Colonic mucosa (tissue), 4 donors: ENCODE measurements at places on chromosomes 1 and 21. TPM values are rescaled to one million over a fixed set of nuclear protein-coding genes. Genes with fewer than 3 reads are reported as not detected.

Gene SPRR4
- total RNA-seq: not detected

Gene CFAP298
- total RNA-seq: 27.5 TPM

Gene PSMB2
- total RNA-seq: 73.9 TPM

Gene TMEM61
- total RNA-seq: 11.0 TPM

Gene FBLIM1
- total RNA-seq: 167 TPM

Gene C1orf210
- 67.4 TPM for total RNA-seq

Gene CD1B
- total RNA-seq: not detected

DNA sequence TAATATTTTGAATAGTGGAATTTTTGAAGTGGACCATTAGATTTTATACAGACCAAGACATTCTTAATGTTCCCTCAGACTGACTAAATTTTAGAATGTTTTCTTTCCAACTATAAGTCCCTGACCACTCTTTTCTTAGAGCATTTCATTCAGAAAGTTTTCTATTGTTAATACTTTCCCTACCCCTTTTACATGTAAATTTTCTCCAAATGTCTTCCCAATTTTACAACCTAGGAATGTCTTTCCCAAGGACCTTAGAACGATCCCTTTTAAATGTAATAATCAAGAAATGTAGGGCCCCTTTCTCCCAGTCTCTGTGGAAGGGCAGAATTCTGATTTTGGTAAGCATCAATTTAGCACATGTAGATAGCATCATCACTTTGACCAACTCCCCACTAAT is 730.0 kb upstream of the B3GALT2 start:
- no peaks in the 10 kb centered on the region for H3K27me3 ChIP-seq
- H3K36me3 ChIP-seq: no peaks in the 10 kb centered on the region
- no peak for DNase-seq

GRCh38 chr1:234327577-234328164 is 45.6 kb upstream of the COA6 start:
- no peaks in the 10 kb centered on the region for H3K4me1 ChIP-seq
- DNase-seq: no peak
- H3K27me3 ChIP-seq: no peaks in the 10 kb centered on the region

- peak overlapping the region; percentile 93 for H3K27ac ChIP-seq
- peaks cover 8% of the 10 kb centered on the region for H3K4me1 ChIP-seq
- H3K27me3 ChIP-seq: no peaks in the 10 kb centered on the region
- H3K4me3 ChIP-seq: peak overlapping the region; percentile 73
- no peak for DNase-seq
These were observed 564 bp downstream of the DISP1 start for GRCh38 chr1:222815440-222815765.

- no peak overlapping the region for H3K4me3 ChIP-seq
- H3K27ac ChIP-seq: no peak overlapping the region
- H3K27me3 ChIP-seq: no peaks in the 10 kb centered on the region
- no peak for DNase-seq
- H3K4me1 ChIP-seq: no peaks in the 10 kb centered on the region
- no peaks in the 10 kb centered on the region for H3K36me3 ChIP-seq
These were observed 244.4 kb downstream of the ZNF648 start for GRCh38 chr1:181817091-181817490.

DNA sequence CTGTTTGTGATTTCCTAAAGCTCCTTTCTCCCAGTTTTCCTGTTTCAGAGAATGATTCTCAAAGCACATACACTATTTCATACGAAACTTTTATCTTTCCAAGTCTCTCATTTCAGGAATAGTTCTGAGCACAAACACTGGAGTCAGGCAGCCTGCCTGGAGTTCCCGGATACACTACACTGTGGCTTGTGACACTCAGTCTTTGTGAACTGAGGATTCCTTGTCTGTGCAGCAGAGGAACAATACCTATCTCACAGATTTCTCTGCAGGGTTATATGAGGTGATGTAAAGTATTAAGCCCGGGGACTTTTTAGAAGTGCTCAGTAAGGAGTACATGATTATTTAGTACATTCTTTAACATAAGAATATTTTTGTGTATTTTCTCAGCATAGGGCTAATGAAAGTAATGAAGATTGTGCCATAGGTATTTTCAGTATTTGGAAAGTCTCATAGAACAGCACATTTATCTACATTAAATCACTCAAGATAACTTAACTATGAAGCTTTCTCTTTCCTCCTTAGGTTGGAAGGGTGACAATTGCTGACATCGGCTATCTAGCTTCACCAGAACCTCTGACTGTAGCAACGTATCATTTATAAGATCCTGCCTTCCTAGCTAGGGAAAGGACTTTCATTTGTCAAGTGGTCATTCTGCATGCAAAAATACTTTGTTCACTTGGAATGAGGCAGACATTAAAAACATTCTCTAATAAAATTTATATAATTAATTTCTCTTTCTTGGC is 12.9 kb downstream of the GBP2 start:
- no peak overlapping the region for H3K4me3 ChIP-seq
- no peaks in the 10 kb centered on the region for H3K27me3 ChIP-seq
- H3K27ac ChIP-seq: no peak overlapping the region

DNA sequence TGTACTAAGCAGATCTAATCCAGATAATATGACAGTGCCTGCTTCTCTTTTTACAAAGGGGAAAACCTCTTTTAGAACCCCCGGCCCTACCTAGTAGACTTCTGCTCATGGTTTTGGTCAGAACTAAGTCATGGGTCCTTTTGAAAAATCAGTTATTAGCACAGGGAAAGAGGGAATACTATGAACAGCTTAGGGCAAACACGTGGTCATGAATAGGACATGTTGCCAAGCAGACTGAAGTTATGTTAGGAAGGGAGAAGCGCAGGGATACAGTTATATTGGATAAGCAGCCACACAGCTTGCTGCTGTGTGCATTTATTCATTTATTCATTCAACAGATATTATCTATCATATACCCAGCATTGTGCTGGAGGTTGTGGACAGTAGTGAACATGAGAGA is 25.3 kb upstream of the IGSF3 start:
- H3K27me3 ChIP-seq: no peaks in the 10 kb centered on the region
- H3K27ac ChIP-seq: no peak overlapping the region
- H3K4me1 ChIP-seq: no peaks in the 10 kb centered on the region
- H3K4me3 ChIP-seq: no peak overlapping the region
- no peaks in the 10 kb centered on the region for H3K36me3 ChIP-seq

GRCh38 chr1:54581621-54582035 is 33.6 kb downstream of the ACOT11 start:
- peaks cover 3% of the 10 kb centered on the region for H3K4me1 ChIP-seq
- no peaks in the 10 kb centered on the region for H3K27me3 ChIP-seq
- H3K4me3 ChIP-seq: no peak overlapping the region
- no peaks in the 10 kb centered on the region for H3K36me3 ChIP-seq
- no peak overlapping the region for H3K27ac ChIP-seq
- DNase-seq: peak; percentile 85

DNA sequence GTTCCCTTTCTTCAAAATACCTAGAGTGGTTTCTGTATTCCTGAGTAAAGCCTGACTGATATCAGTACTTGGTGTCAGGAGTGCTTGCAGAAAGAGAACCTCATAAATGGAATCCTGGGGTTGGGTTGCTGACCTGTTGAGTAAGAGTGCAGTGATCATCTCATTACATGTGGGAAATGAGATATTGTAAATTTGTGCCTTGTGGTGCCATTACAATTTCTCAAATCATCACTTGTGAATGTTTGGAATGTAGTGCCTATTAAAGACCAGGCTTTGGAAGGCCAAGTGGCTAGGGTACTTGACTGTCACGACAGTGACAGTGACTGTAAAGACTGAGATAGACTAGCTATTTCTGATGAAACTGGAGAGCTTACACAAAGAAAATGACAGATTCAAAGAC is 176.7 kb upstream of the CTTNBP2NL start:
- no peak overlapping the region for H3K27ac ChIP-seq
- H3K4me3 ChIP-seq: no peak overlapping the region
- no peaks in the 10 kb centered on the region for H3K4me1 ChIP-seq
- H3K27me3 ChIP-seq: no peaks in the 10 kb centered on the region
- DNase-seq: no peak
- H3K36me3 ChIP-seq: no peaks in the 10 kb centered on the region

GRCh38 chr1:170290276-170290675 is 144.5 kb downstream of the NTMT2 start:
- no peak overlapping the region for H3K4me3 ChIP-seq
- no peaks in the 10 kb centered on the region for H3K27me3 ChIP-seq
- DNase-seq: no peak
- no peaks in the 10 kb centered on the region for H3K4me1 ChIP-seq

GRCh38 chr1:94806441-94806871 is 13.7 kb upstream of the SLC44A3 start:
- H3K4me3 ChIP-seq: no peak overlapping the region
- DNase-seq: no peak
- H3K36me3 ChIP-seq: no peaks in the 10 kb centered on the region
- H3K27ac ChIP-seq: no peak overlapping the region

- no peaks in the 10 kb centered on the region for H3K4me1 ChIP-seq
- no peaks in the 10 kb centered on the region for H3K27me3 ChIP-seq
- no peak overlapping the region for H3K4me3 ChIP-seq
- no peak overlapping the region for H3K27ac ChIP-seq
These were observed 645.0 kb downstream of the PTPRC start for GRCh38 chr1:199283794-199284193.

DNA sequence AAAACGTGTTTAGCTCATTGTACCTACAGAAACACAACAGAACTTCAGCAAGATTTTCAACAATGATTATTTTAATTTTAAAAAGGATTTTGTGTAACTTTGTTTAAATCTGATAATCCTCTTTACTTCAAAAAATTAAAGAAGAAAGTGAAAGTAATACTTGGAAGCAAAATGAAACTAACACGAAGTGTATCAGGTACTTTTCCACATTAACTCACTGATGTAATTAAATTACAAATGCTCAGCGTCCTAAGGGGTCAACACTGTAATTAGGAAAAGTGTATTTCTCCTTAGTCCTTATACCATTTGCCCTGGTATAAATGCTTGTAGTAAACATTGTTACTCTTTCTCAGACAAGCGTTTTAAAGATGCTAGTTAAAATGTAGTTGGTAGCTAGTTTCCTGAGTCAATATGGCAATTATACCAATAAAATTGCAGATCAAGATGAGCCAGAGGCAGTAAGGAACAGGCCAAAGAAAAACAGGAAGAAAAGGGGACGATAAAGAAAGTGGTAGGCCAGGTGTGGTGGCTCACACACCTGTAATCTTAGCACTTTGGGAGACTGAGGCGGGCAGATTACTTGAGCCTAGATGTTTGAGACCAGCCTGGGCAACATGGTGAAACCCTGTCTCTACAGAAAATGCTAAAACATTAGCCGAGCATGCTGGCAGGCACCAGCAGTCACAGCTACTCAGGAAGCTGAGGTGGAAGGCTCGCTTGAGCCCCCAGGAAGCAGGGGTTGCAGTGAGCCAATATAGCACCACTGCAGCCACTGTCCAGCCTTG is 553.0 kb downstream of the SMYD3 start:
- no peaks in the 10 kb centered on the region for H3K27me3 ChIP-seq
- H3K27ac ChIP-seq: peak overlapping the region; percentile 34
- H3K4me1 ChIP-seq: no peaks in the 10 kb centered on the region
- no peak for DNase-seq

DNA sequence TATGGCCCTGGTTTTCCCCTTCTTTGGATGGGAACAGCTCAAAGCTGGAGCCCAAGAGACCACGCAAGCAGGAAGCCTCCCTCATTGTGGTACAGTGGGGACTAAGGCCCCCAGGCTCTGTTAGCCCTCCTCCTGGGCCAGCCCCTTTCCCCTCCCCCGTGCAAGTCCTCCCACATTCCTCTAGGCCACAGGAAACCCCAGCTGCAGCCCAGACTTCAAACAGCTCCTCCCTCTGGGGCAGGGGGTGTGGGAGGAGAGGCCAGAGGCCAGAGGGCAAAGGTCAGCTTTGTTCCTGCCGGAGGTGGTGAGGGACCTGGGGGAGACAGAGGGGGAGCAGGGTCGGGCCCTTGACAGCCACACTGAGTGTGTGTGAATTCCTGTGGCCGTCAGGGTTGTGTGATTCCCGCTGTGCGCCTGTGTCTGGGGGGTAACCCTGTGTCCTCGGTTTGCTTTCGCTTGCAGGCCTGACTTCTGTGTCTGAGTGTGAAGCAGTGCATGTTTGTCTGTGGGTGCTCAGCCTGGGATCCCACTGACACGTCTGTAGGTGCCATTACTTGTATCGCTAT is 3.4 kb upstream of the AHDC1 start:
- no peaks in the 10 kb centered on the region for H3K36me3 ChIP-seq
- H3K4me3 ChIP-seq: no peak overlapping the region
- no peaks in the 10 kb centered on the region for H3K27me3 ChIP-seq
- no peak overlapping the region for H3K27ac ChIP-seq
- DNase-seq: no peak

DNA sequence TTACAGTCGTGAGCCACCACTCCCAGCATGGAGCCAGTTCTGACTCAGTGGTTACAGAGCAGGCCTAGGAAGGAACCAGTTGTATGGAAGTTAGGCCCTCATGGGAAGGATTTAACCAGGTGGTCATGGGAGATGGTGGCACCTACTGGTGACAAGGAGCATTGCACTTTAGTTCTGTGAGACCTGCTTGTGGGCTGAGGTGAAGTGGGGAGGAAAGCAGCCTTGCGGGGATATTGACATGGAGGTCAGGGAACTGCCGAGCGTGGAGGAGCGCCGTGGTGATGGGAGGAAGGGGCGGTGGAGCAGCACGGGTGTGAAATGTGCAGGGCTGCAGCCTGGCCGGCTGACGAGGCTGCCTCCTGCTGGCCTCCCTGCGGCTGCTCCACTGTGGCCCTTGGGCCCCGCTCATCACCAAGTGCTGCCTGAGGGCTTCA is 100.4 kb downstream of the GALNT2 start:
- H3K36me3 ChIP-seq: no peaks in the 10 kb centered on the region
- H3K27ac ChIP-seq: no peak overlapping the region
- H3K27me3 ChIP-seq: no peaks in the 10 kb centered on the region
- no peak overlapping the region for H3K4me3 ChIP-seq
- no peaks in the 10 kb centered on the region for H3K4me1 ChIP-seq

DNA sequence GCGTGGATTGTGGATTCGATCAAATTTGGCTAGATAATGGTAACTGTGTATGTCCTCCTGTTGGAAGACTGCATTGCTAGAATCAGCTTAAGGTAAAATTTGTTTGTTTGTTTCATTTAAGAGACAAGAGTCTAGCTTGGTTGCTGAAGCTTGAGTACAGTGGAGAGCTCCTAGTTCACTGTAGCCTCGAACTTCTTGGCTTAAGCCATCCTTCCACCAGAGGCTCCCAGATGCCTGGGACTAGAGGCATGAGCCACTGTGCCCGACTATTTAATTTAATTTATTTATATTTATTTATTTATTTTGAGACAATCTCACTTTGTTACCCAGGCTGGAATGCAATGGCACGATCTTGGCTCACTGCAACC is 1.5 kb downstream of the PHACTR4 start:
- H3K27ac ChIP-seq: no peak overlapping the region
- H3K4me3 ChIP-seq: peak overlapping the region; percentile 88
- no peaks in the 10 kb centered on the region for H3K36me3 ChIP-seq
- no peaks in the 10 kb centered on the region for H3K27me3 ChIP-seq

DNA sequence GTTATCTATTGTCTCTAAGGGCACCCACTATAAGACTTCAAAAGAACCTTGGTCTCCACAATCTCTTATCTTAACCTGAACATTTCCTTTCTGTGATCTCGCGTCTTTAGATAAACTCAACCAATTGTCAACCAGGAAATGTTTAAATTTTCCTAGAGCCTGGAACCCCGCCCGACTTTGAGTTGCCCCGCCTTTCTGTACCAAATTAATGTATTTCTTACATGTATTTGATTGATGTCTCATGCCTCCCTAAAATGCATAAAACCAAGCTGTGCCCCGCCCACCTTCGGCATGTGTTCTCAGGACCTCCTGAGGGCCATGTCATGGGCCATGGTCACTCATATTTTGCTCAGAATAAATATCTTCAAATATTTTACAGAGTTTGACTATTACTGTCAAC is 5.9 kb upstream of the CXADR start:
- H3K27ac ChIP-seq: no peak overlapping the region
- H3K27me3 ChIP-seq: no peaks in the 10 kb centered on the region
- H3K36me3 ChIP-seq: no peaks in the 10 kb centered on the region
- H3K4me1 ChIP-seq: no peaks in the 10 kb centered on the region
- H3K4me3 ChIP-seq: no peak overlapping the region
- DNase-seq: peak; percentile 63
